Choroid plexus epithelial cell (primary cell): ENCODE measurements at places on chromosomes 3 and 15.

DNA sequence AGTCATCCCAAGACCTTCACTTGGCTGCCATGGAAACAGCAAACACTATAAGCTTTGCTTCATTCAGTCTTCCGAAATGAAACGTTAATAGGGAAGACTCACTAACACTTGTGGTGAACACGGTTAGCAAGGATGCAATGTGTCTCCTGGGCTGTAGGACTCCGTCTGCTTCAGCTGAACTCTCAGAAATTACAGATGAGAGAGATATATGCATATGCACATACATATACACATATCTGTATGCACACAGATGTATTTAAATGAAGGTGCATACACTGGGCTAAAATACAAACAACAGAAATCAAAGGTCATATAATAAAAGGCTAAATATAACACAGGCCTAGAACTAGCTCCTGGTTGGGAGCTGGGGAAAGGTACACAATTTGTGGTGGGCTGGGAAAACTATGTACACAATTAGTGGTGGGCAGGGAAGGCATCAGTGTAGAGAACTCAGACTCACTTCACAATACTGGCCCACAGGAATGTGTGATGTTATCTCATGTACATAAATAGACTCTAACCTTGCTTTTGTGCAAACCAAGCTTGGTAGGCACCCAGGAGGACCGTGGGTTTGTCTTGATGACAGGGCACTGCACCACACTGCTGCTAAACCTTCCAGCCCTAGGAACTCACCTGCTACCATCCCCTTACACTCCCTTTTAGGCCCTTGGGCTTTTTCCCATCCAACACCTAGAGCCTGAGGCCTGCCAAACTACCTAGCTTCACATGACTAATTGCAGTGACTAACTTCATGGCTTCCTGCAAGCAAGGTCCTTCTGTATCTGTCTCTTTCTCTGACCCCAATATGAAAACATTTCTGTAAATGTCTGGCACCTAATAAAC is 873.1 kb downstream of the NSUN3 start:
- DNase-seq = no peak

DNA sequence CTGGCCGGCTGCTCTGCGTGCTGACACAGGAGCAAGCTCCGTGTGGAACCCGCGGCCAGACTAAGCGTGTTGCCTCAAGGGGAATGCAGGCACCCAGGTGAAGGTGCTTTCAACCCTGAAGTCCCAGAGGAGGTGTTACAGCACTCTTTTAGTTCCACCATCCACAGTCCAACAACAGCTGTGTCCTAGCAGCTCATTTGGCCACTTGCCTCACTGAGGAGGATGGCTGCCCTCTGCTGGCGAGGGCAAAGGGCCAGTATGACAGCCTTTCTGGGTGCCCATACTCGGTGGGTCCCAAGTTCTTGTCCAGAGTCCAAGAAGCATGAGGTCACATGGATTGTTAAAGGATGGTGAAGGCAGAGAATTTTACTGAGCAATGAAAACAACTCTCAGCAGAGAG is 87.8 kb downstream of the C3orf85 start:
- DNase-seq = no peak

- no peak for DNase-seq
Measured at GRCh38 chr15:100095541-100096247, 246.1 kb downstream of the ADAMTS17 start.

DNA sequence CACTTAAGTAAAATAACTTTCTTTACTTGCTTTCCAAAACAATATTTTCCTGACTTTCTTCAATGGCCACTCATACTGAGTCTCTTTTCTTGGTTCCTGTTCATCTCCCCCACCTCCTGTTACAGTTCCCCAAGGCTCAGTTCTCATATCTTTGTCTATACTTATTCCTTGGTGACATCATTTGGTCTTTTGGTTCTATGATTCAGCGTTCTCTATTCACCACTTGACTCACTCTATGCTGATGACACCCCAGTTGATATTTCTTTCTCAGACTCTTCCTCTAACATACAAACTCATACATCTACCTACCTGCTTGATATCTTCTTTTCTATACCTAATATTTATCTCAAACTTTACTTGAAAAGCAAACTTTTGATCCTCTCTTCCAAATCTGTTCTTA is 85.0 kb upstream of the P3H2 start:
- peak; percentile 72 for DNase-seq

- no peak for DNase-seq
Measured at GRCh38 chr15:70382762-70383458, 285.2 kb upstream of the TLE3 start.

- no peak for DNase-seq
Measured at GRCh38 chr15:58686286-58686685, 63.2 kb downstream of the ADAM10 start.

DNA sequence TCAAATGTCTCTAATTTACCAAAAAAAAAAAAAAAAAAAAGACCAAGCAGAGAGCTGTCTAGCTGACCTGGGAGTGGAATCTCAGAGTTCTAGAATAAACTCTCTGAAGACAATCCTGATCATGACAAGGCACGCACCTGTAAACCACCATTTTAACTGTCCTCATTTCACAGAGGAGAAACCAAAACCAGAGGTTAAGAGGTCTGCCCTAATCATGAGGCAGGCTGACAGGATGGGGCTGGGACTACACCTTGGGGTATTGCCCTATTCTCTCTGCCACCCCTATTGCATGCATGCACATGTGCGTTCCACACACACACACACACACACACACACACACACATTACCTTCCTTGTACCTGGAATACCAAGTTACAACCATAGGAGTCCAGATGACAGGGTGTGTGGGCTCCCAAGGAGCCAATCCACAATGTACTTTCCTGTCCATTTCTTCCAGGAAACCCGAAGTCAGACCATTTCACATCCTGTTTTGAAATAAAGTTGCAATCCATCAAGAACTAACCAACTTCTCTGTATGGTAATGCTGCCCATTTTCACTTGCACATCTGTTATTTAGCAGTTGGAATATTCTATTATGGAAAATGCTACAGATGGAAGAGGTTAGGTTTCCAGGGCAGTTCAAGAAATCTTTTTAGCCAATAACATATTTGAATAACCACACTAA is 34.6 kb downstream of the HSPBAP1 start:
- DNase-seq = peak; percentile 15

DNA sequence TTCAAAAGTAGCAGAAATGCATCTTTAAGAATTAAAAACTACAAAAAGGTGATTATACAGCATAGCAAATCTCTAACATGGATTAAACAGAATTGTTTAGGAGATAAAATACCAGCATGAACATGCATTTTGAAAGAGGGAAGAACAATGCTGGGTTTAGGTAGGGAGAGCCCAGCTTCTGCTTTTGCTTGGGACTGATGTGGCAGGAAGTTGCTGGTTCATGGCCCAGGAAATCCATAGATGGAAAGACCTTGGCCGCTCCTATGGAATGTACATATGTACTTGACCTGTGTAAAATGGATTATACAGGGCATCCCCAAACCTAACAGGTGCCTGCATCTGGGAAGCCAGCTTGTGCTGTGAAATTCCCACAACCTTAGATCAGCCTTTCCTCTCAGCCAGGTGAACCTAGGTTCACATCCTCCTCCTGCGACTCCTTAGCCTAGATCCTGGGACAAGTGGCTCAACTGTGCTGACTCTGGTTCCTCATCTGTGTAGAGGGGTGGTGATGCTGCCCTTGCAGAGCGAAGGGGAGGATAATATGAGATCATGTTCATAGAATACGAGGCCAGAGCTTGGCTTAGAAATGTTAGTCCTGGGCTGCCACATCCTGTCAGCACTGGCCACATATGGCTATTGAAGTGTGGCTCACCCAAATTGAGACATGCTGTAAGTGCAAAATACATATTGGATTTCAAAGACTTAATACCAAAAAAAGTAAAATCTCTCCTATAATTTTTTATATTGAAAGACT is 47.0 kb upstream of the PLXNA1 start:
- DNase-seq = no peak

DNA sequence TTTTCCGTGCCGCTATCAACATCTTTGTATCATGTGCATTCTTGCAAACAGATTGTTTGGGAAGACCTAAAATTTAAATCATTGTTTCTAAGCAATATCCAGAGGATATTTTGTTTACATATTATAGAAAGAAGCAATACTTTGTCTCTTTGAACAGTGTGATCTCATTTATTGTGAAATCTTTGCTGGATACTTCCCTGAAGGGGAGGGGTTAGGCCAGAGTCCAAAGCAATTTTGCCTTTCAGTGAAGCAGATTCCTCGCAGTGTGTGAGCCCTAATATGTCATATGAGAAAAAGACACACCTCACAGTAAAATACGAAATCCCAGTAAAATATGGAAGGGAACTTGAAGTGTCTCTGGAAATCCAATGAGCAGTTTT is 158.7 kb upstream of the SLCO3A1 start:
- no peak for DNase-seq

GRCh38 chr3:167723025-167723512 is 11.6 kb downstream of the PDCD10 start:
- DNase-seq = no peak

DNA sequence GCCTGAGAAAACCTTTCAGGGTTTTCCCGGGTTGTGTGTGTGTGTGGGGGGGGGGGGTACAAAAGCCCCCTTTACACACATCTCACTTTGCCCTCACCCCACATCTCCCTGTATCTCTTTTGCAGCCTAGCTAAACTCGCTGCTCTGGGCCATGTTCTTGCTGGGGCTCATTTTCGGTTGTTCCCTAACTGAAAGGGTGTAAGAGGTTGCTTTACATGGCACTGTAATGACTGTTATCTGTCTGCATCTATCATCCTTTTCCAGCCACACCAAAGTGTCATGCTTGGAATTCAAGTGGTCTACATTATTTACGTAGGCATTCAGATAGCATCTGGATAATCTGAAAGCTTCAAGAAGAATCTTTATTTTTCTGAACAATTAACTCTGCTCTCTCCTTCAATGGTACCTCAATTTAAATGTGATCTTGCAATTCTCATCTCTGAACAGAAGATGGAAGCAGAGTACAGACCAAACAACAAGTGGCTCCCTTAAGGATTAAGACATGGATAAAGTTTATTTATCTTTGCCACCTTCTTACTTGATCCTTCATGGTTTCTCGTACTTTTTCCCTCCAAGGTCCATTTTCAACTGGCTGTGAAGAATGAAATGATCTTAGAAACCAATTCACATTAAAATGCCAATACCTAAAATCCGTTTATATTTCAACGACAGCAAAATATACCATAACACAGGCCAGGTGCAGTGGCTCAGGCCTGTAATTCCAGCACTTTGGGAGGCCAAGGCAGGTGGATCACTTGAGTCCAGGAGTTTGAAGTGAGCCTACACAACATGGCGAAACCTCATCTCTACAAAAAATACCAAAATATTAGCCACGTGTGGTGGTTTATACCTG is 34.9 kb downstream of the DCLK3 start:
- DNase-seq = peak; percentile 84

DNA sequence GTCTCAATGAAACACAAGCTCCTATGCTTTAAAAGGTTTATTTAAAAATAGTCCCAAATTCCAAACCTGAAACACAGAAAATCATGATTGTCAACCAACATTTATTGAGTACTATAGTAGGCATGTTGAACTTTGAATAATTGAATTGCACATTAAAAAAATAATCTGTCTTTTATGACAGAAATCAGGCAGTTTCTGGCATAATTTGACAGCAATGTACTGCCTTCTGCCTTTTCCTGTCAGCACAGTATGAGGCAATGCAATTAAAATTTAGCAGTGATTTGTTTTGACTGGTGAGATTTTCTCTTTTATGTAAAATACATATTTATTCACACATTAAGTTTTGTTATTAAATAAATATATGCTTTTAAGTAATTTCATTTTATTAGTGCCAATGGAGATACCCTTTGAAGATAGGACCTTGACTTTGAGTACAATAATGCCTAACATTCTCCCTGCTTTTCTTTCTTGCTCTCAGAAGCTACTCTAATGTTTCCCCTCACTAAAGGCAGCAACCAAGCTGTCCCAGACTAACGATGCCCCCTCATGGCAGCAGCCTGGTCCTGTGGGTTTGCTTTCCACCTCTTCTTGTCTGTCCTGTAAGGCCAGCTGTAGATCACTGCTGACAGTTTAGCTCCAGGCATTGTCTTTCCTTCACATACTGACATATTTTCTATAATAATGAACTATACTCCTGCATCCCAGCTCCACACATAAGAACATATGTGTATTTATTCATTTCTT is 346.7 kb downstream of the IL20RB start:
- DNase-seq = no peak

DNA sequence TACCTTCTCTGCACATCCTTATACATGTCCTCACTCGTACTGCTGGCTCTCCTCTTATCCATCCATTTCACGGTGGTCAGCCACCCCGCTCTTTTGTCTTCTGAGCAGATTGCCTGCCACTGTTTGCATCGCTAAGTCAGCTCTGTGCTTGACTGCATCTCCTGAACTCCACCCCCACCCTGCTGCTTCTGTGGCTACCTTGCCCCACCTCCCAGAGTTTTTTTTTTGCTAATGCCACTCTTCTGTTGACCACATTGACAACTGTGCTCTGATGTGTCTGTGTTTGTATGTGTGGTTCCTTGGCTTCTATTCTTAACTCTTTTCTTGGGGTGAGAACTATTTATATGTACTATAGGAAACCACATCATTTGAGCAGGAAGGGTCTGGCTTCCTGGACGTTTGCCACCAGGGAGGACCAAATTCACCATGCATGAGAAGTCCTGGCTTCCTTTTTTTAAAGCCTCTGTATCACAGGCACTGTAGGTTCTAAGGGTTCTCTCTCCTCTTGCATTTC is 12.8 kb upstream of the MTMR10 start:
- DNase-seq = no peak

GRCh38 chr3:146831659-146832058 is 226.5 kb upstream of the PLSCR5 start:
- DNase-seq = no peak

GRCh38 chr3:70281663-70282062 is 30.8 kb downstream of the MDFIC2 start:
- DNase-seq = peak; percentile 79

- DNase-seq = no peak
Measured at GRCh38 chr3:191695131-191695814, 234.3 kb downstream of the PYDC2 start.

DNA sequence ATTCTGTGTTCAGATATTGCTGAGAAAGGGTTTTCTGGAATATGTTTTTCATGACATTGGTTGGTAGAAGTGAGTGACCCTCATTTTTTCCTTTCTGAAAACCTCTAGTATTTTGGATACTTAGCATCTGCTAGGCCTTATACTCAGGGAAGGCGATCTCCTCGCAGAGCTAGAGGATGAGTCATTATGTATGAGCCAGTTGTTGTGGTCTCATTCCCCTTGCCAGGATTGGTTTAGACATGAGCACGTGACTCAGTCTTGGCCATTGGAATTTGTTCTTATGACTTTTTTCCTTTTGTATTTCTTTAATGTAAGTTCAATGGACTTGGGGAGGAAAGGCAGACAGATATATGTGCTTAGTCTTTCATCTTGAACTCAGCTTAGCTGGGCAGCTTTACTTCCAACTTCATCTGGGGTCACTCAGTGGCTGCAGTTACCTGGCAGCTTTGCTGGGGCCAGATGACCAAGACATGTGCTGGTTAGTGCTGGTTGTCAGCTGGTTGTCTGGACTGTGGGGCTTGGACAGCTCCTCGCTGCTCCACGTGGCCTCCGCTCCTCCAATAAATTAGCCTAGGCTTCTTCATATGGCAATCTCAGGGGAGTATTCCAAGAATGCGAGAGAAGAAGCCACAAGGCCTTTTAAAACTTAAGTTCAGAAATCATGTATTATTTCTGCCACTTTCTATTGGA is 207.5 kb downstream of the IL20RB start:
- DNase-seq = no peak
